ENCODE measurements at places on chromosomes 3 and 15.

DNA sequence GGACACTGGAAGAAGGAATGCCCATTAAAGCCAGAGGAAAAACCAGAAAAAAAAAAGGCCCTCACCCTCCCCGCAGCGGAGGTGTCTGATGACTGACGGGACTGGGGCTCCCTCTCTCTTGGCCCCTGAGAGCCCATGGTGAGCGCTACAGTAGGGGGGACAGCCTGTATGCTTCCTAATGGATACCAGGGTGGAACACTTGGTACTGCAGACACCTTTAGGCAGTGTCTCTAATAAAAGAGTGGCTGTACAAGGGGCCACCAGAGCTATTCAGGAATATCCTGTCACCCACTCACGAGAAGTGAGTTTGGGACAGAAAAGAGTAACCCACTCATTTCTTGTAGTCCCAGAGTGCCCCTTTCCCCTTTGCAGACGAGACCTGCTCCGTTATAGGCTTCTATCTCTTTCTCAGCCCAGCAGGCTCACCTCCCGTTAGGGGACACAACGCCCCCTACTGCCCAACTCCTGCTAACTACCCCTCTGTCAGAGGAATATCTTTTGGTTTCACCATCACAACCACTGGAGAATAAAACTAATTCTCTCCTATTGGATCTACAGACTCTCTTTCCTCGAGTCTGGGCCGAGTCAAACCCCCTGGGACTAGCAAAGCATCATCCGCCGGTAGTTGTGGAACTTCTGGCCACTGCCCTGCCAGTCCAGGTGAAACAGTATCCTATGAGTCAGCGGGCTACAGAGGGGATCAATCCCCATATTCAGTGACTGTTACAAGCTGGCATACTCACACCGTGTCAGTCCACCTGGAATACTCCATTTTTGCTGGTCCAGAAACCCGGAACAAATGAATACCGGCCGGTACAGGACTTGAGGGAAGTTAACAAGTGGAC, 40.8 kb downstream of the ZBTB11 start:
- peak; percentile 73 for DNase-seq

DNA sequence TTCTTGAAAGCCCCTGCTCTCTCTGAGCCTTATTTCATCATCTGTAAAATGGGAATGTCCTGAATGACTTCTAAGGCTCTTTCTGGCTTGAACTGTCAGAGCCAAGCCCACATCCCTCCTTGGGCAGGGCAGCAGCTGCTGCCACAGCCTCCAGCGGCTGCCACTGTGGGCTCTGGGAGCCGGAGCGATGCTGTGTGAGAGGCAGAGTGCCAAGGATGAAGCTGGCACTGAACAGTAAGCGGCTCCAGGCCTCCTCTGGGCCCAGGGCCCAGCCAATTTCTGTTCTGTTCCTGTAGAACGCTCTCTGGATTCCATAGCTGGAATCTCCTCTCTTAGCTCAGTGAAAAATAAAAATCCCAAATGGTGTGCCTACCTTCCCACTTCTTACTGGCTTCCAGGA, 4.4 kb downstream of the CPLX3 start:
- peak; percentile 67 for DNase-seq

GRCh38 chr15:94259121-94259751, 27.9 kb downstream of the MCTP2 start:
- no peak for DNase-seq

- peak; percentile 0 for DNase-seq
Observed at GRCh38 chr3:21226086-21226485, 524.9 kb downstream of the ZNF385D start.

GRCh38 chr3:184591789-184592188, 30.2 kb downstream of the EPHB3 start:
- DNase-seq, result no peak

DNA sequence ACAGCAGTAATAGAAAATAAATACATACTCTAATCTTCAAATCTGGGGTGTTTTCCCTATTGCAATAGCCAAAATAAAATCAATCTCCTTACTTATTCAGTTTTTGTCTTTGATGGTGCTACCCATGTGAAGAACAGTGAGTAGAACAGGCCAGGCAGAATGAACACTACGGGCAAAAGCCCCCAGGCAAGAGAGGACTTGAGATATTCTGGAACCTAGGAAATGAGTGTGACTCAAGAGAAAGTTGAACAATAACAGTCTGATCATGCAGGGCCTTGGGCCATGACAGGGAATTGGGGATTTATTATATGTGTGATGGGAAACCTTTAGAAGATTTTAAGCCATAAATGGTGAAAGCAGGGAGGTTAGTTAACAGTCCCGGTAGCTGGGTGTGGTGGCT, 14.0 kb upstream of the DUT start:
- no peak for DNase-seq

- DNase-seq, result no peak
Observed at GRCh38 chr3:21509731-21510470, 241.1 kb downstream of the ZNF385D start.

DNA sequence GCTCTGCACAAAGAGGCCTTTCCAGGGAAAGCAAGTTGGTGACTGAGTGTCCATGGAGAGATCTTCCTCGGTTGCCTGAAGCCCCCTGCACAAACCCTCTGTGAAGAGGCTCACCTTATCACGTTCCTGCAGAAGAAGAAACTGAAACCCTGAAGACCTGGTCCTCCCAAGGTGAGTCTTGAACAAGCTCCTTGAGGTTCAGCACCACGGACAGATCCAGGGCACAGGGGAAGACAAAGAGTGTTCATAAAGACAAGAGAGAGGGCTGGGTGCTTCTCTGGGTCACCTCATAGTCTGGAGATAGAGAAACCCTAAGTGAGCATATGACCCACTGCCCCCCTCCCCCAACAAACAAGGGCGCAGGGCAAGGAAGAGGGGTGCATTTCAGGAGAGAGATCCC, 21.7 kb upstream of the TBC1D21 start:
- DNase-seq, result no peak

DNA sequence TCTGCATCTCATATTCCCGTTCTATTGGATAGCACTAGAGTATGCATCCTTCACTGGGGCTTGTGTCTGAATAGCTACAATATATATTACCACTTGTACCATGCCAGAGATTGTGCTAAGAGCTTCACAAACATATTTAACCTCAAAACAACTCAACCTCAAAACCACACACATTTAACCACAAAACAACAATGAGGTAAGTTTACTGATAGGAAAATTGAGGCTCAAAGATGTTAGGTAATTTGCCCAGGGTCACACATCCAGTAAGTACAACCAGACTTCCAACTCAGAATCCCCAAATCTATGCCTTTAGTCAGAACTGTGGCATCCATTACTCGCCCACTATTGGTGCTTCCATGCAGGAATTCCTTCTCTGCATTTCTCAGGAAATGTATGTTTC, 220.0 kb downstream of the FAM43A start:
- DNase-seq, result no peak

GRCh38 chr3:170426240-170426797, 7.7 kb downstream of the CLDN11 start:
- no peak for DNase-seq

- DNase-seq, result no peak
Observed at GRCh38 chr3:111829023-111829422, 30.0 kb upstream of the PHLDB2 start.

DNA sequence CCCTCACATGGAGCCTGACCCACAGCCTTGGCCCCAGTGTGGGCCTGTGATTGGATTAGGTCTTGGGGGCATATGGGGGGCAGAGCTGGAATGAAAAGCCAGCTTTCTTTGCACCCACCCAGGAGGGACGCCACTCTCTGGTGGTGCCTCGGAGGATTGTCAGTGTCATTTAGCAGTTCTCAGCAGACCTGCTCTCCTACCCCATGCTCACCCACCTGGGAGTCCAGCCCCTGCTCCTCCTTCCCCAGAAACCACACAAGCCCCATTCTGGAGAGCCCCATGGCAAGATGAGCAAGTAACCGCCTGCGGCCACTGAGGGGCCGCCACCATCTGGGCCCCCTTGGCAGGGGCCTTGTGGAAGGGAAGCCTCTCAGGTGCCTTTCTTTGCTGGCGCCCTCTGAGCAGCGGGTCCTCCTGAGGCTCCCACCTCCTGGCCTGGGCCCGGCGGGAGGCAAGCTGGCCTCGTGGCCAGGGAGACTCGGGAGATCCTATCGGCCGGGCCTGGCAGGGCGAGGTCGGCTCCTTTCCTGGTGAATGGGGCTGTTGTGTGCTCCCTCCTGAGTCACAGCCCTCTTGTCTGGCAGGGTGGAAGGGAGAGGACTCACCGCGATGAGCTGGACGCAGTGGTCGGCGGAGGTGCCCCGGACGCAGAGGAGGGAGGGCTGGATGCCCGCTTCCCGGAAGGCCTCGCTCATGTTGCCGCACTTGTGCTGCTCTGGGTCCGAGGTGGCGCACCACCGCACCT, 2.3 kb downstream of the MELTF start:
- DNase-seq, result no peak

DNA sequence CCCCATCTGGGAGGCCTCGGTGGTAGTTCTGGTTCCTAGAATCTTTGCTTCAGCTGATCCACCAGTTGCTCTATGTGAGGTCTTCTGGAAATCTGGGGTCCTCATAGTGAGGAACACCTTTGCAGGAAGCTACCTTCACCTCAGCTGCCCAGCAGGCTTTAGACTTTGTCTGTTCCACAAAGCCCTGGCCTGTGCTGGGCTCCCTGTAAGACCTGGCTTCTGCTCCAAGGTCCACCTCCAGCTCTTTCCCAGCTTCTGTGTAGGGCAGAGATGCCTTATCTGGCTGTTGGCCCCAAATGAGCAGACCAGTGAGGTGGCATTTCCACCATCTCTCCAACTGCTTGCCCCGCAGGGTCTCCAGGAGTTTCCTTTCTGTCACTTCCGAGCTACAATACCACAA, 8.2 kb upstream of the HOMER2 start:
- DNase-seq, result no peak

DNA sequence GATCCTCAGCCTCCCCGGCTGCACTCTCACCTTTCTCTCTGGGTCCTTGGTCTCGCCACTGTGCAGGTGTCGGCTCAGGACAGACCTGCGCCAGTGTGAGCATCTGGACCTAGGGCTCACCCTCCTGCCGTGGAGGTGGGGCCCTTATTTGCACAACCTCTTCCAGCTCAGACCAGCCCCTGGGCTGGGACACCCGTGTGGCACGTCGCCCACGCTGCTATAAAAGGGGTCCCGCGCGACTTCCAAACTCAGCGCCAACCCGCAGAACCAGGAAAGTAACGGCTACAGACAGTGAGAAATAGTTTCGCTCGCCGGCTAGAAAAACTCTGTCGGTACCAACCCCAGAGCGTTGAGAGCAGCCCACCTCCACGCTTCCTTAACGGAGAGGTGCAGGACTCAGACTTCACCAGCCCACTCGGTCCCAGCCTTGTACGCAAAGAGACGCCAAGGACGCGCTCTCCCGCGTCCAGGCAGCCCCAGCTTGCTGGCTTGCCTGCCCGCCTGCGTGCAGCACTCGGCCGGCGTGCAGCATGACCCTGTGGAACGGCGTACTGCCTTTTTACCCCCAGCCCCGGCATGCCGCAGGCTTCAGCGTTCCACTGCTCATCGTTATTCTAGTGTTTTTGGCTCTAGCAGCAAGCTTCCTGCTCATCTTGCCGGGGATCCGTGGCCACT, at the start of the genes DUOX2 and DUOXA2:
DUOX2 (minus strand) TSS at position 97 of the 675 bp plus-strand sequence. CDS start 761 bp downstream, outside the sequence.
DUOXA2 (plus strand) TSS at position 251 of the 675 bp plus-strand sequence; CDS start at position 531, 280 bp downstream.
- no peak for DNase-seq

- DNase-seq, result no peak
Observed at GRCh38 chr3:12405432-12406272, 78.6 kb upstream of the TSEN2 start.

- no peak for DNase-seq
Observed at GRCh38 chr3:76039431-76039830, 254.1 kb upstream of the ZNF717 start.

Data from NCI-H1694 (cell line).